Tibial nerve (tissue), 4 donors: ENCODE measurements at places on chromosomes 3 and 15. TPM values are rescaled to one million over a fixed set of nuclear protein-coding genes. Genes with fewer than 3 reads are reported as not detected.

The ZNF660 gene
- total RNA-seq, result 3.3 TPM

- H3K36me3 ChIP-seq, result no peaks in the 10 kb centered on the region
- no peaks in the 10 kb centered on the region for H3K4me1 ChIP-seq
- H3K27ac ChIP-seq, result no peak overlapping the region
- DNase-seq, result no peak
- H3K27me3 ChIP-seq, result no peaks in the 10 kb centered on the region
- H3K4me3 ChIP-seq, result no peak overlapping the region
These were observed 46.9 kb downstream of the SFMBT1 start for GRCh38 chr3:52998771-52999513.

- no peaks in the 10 kb centered on the region for H3K36me3 ChIP-seq
- no peak overlapping the region for H3K4me3 ChIP-seq
- no peak overlapping the region for H3K27ac ChIP-seq
- H3K27me3 ChIP-seq, result no peaks in the 10 kb centered on the region
- DNase-seq, result no peak
- no peaks in the 10 kb centered on the region for H3K4me1 ChIP-seq
These were observed 63.3 kb downstream of the ATP1B3 start for GRCh38 chr3:141939759-141940158.

The RTP4 gene
- total RNA-seq, result 2.6 TPM

DNA sequence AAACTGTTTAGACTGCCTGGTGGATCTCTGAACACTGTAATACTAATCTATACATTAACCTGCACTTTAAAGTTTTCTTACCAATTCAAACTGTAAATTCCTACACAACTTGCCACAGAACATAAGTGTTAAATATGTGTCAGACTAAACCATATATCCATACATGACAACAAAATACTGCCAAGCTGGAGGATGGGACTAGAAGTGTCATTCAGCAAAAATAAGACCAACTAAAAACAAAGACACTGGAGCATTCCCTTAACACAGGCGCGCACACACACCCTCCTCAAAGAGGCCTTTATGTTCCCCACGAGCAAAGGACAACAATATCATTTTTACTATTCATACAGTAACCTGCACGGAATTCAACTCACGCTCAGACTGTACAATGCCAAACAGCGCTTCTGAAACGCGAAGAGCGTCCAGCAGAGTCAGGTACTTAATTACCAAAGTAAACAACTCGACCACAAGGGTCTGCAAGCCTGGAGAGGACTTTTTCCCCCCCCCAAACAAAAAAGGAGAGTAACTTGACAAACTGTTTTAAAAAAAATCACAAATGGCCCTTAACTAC lies 1.1 kb downstream of the DCUN1D1 start:
- DNase-seq, result no peak
- H3K27me3 ChIP-seq, result no peaks in the 10 kb centered on the region
- peak overlapping the region; percentile 86 for H3K27ac ChIP-seq

- peak overlapping the region; percentile 88 for H3K27ac ChIP-seq
- peak; percentile 32 for DNase-seq
These were observed 35.6 kb upstream of the GYG1 start for GRCh38 chr3:148955544-148956346.

DNA sequence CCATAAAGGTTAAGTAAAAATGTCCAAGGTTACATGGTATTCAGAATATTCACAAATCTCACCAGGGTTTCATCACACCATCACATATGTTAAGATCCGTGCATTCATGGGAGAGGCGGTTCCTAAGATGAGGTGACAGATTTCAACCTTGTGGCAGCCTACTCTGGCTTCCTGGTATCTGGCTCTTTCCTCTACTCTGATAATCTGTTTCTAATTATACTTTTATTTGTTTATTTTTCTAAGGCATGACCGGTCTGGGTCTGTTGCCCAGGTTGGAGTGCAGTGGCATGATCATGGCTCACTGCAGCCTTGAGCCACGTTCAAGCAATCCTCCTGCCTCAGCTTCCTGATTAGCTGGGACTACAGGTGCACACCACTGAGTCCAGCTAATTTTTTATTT lies 34.4 kb downstream of the RAF1 start:
- no peak overlapping the region for H3K4me3 ChIP-seq
- H3K4me1 ChIP-seq, result no peaks in the 10 kb centered on the region
- H3K27ac ChIP-seq, result no peak overlapping the region
- no peaks in the 10 kb centered on the region for H3K27me3 ChIP-seq
- no peak for DNase-seq

The PP2D1 gene
- total RNA-seq, result not detected

- no peaks in the 10 kb centered on the region for H3K27me3 ChIP-seq
- no peaks in the 10 kb centered on the region for H3K4me1 ChIP-seq
- H3K36me3 ChIP-seq, result peaks cover 4% of the 10 kb centered on the region
These were observed 461 bp downstream of the SECISBP2L start for GRCh38 chr15:49045751-49046219.

The TIMP4 gene
- total RNA-seq, result 124 TPM

The SPTSSB gene
- 0.63 TPM for total RNA-seq

DNA sequence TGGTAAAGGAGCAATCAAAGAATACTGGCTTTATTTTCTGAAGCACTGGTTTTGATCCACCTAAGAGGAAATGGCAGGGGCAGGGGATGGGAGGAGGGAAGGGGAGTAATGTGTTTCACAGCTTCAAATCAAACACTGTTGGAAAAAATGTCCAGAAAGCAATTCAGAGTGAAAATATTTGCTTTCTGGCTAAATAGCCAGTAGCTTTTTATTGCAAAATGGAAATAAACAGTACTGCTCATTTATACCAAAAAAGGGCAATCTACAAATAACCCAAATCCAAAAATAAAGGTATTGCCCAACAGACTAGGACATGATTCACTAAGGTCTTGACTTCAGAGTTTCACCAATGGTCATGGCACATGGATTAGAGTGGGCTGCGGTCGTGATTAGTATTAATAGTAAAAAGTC lies 279.3 kb upstream of the THBS1 start:
- H3K36me3 ChIP-seq, result no peaks in the 10 kb centered on the region
- H3K4me1 ChIP-seq, result no peaks in the 10 kb centered on the region
- no peak overlapping the region for H3K4me3 ChIP-seq
- H3K27me3 ChIP-seq, result no peaks in the 10 kb centered on the region

- H3K4me1 ChIP-seq, result no peaks in the 10 kb centered on the region
- H3K4me3 ChIP-seq, result no peak overlapping the region
- H3K27me3 ChIP-seq, result no peaks in the 10 kb centered on the region
- peak overlapping the region; percentile 50 for H3K27ac ChIP-seq
- peak; percentile 51 for DNase-seq
These were observed 428.3 kb upstream of the ATP11B start for GRCh38 chr3:182364723-182365650.

DNA sequence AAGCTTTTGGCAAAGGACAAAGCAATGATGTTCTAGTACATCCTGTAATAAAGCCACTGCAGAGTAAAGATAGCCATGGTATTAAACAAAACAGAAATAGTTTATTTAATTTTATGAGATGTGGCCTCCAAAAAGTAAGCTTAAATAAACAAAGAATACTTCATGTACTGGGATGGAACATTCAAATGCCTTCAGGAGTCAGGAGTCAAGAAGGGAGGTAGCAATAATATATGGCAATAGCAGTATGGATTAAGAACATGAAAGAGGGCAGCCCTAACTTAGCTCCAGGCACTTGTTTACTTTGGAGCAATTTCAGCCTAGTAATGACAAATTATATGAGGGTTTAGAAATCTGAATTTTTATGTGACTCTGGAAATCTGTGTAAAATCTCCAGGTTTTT lies 343.9 kb upstream of the THRB start:
- H3K4me1 ChIP-seq, result no peaks in the 10 kb centered on the region
- no peak overlapping the region for H3K4me3 ChIP-seq
- no peaks in the 10 kb centered on the region for H3K27me3 ChIP-seq
- H3K27ac ChIP-seq, result no peak overlapping the region
- DNase-seq, result no peak
- no peaks in the 10 kb centered on the region for H3K36me3 ChIP-seq

- no peak overlapping the region for H3K27ac ChIP-seq
- DNase-seq, result no peak
- peak overlapping the region; percentile 33 for H3K4me3 ChIP-seq
- peaks cover 24% of the 10 kb centered on the region for H3K4me1 ChIP-seq
These were observed 12.9 kb downstream of the ZIC4 start for GRCh38 chr3:147393261-147393942.

- H3K36me3 ChIP-seq, result peaks cover 6% of the 10 kb centered on the region
- H3K27me3 ChIP-seq, result no peaks in the 10 kb centered on the region
- H3K27ac ChIP-seq, result no peak overlapping the region
- H3K4me1 ChIP-seq, result no peaks in the 10 kb centered on the region
- DNase-seq, result no peak
These were observed 28.6 kb downstream of the AP3S2 start for GRCh38 chr15:89864958-89865739.

DNA sequence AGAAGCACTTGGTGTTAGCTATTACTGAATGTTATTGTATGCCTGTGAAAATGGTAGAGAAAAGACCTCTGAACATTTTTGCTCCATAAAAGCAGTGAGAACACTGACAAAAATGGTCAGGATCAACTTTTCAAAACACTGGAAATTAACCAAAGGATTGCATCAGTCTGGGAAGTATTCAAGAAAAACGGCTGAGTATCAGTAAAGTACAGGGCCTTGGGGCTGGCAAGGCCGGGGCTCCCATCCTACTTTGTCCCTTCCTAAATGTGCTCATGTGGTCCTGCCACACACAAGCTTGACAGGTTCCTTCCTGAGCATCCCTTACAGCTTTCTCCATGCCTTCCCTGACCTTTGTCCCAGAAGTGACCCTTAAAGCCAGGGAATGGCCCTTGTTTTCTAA lies 84.0 kb downstream of the CFAP20DC start:
- H3K4me1 ChIP-seq, result no peaks in the 10 kb centered on the region
- H3K4me3 ChIP-seq, result no peak overlapping the region
- no peak overlapping the region for H3K27ac ChIP-seq
- H3K36me3 ChIP-seq, result no peaks in the 10 kb centered on the region
- no peaks in the 10 kb centered on the region for H3K27me3 ChIP-seq

The MUC20 gene
- total RNA-seq, result 67.5 TPM

The ACSBG1 gene
- 0.21 TPM for total RNA-seq

GRCh38 chr15:39592500-39592899 lies 11.6 kb downstream of the THBS1 start:
- no peak for DNase-seq
- H3K4me1 ChIP-seq, result peaks cover 6% of the 10 kb centered on the region
- no peaks in the 10 kb centered on the region for H3K27me3 ChIP-seq

- DNase-seq, result no peak
- H3K27me3 ChIP-seq, result no peaks in the 10 kb centered on the region
These were observed 9.1 kb downstream of the EPHA3 start for GRCh38 chr3:89116476-89116875.

The CADPS gene
- 16.2 TPM for total RNA-seq

The CYB561D2 gene
- 16.2 TPM for total RNA-seq

- DNase-seq, result no peak
- peaks cover under 1% of the 10 kb centered on the region for H3K36me3 ChIP-seq
- no peaks in the 10 kb centered on the region for H3K27me3 ChIP-seq
These were observed 12.1 kb downstream of the SEC11A start for GRCh38 chr15:84703808-84704207.

The WDR82 gene
- total RNA-seq, result 42.1 TPM

The GPR62 gene
- total RNA-seq, result 1.0 TPM

DNA sequence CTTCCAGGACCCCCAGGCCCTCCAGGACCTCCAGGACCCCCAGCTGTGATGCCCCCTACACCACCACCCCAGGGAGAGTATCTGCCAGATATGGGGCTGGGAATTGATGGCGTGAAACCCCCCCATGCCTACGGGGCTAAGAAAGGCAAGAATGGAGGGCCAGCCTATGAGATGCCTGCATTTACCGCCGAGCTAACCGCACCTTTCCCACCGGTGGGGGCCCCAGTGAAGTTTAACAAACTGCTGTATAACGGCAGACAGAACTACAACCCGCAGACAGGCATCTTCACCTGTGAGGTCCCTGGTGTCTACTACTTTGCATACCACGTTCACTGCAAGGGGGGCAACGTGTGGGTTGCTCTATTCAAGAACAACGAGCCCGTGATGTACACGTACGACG lies 22.1 kb upstream of the CMSS1 start:
- H3K27ac ChIP-seq, result no peak overlapping the region
- no peaks in the 10 kb centered on the region for H3K27me3 ChIP-seq
- no peaks in the 10 kb centered on the region for H3K4me1 ChIP-seq
- H3K4me3 ChIP-seq, result no peak overlapping the region

DNA sequence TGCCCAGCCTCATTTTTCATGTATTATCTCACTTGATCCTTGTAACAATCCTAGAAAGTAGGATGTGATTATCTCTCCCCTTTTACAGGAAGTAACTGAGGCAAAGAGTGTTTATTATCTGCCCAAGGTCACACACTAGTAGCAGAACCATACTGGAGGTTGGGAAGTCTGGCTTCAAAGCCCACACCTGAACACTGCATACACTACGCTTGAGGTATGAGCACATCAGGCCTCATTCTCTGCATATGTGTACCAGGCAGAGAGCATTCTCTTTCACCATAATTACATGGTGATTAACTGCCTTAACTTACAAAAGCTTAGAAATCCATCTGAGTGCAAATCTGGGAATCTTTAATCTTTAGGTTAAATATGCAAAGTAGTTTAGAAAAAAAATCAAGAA lies 361.8 kb downstream of the MFSD1 start:
- no peak overlapping the region for H3K27ac ChIP-seq
- H3K4me3 ChIP-seq, result no peak overlapping the region
- H3K4me1 ChIP-seq, result no peaks in the 10 kb centered on the region
- no peaks in the 10 kb centered on the region for H3K27me3 ChIP-seq
- no peak for DNase-seq

DNA sequence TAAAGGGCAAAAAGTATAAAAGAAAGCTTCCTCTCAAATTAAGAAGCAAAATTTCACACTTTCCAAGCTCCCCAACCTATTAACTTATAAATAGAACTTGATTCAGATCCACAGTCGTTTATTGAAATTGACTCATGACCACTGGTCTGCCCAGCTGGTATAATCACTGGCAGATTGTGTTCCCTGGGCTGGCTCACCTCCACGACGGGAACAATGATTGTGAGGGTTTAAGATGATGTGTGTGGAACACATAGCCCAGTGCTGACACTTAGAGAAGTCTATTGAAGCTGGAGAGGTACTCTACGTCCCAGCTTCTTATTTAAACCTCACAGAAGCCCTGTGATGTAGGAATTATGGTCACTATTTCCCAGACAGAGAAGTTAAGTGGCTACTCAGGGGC lies 90.4 kb downstream of the MB21D2 start:
- H3K4me1 ChIP-seq, result no peaks in the 10 kb centered on the region
- no peaks in the 10 kb centered on the region for H3K27me3 ChIP-seq
- H3K4me3 ChIP-seq, result no peak overlapping the region
- no peak overlapping the region for H3K27ac ChIP-seq

DNA sequence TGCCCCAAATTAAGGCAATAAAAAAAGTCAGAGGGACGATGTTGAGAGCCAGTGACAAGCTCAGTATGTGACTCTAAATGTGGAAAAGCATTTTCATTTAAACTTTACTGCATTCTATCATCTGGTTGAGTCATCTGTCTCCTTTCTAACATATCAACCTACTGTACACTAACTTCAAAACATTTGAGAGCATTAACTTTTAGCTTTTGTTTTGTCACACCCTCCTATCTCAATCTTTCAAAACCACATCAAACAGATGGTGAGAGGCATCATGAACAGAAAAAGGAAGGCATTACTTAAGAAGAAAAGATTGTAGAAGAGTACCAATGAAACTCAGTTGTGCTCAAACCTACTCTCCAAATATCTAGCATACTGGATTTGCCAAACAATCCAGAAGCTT lies 4.8 kb downstream of the LRRC58 start:
- H3K27ac ChIP-seq, result no peak overlapping the region
- H3K36me3 ChIP-seq, result peaks cover 27% of the 10 kb centered on the region
- H3K4me1 ChIP-seq, result peaks cover 10% of the 10 kb centered on the region
- H3K27me3 ChIP-seq, result no peaks in the 10 kb centered on the region

The RASL12 gene
- 75.3 TPM for total RNA-seq
